ENCODE measurements at places on chromosomes 5 and 9. TPM values are rescaled to one million over a fixed set of nuclear protein-coding genes. Genes with fewer than 3 reads are reported as not detected.

Gene ANKRD34B
- total RNA-seq = not detected

Gene NRG2
- total RNA-seq = 2.0 TPM

Gene RETREG1
- total RNA-seq = 3.0 TPM

Gene AJM1
- 3.5 TPM for total RNA-seq

Gene HAVCR1
- total RNA-seq = 43.9 TPM

Gene LAMC3
- total RNA-seq = 1.1 TPM

Gene KCNN2
- total RNA-seq = 0.15 TPM

Gene SCGB3A2
- total RNA-seq = not detected

Gene CYLC2
- total RNA-seq = not detected

Gene CEL
- total RNA-seq = 0.38 TPM

Gene EMB
- 5.8 TPM for total RNA-seq

Gene PCDHB11
- 0.11 TPM for total RNA-seq

Gene ITK
- total RNA-seq = 0.09 TPM

Gene IGIP
- 0.99 TPM for total RNA-seq

Gene SNCB
- 0.91 TPM for total RNA-seq
